ENCODE measurements at places on chromosomes 5 and 9.

GRCh38 chr5:100760688-100761087 lies 142.4 kb downstream of the ST8SIA4 start:
- DNase-seq: no peak

DNA sequence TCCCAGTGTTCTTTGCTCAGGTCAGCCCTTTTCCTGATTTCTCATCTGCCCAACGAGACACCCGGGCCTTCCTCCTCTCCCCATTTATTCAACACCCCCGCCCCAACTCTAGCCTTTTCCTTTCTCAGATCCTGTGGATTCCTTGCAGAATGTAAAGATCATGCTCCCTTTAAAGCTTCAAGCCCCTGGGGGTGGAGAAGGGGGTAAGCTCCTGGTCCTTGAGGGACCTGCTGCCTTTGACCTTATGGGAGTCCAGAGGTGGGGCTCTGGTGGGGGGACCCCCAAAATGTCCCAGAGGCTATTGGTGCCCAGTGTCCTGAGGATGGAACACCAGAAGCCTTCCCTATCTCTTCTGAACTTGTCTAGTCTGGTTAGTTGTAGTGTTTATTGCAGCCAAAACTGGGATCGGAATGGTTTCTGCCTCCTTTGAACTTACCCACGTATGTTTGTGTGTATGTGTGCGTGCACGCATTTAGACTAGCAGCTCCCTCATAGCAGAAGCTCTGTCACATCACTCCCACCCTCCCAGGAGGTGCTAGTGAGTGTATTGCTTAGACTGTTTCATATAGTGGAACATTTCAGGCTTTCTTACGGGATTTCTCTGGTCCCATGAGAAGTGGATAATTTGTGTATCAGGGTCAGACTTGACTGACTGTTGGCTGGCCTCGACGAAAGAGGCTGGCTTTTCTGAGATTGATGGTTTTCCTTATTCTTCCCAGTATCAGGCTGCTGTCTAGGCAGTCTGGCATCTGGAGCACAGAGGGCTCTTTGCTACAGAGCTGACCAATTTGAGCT lies 1.1 kb downstream of the GALNT10 start:
- no peak for DNase-seq

GRCh38 chr9:71854811-71855210 lies 56.2 kb downstream of the ABHD17B start:
- DNase-seq: no peak

- no peak for DNase-seq
Observed at GRCh38 chr9:3059781-3060468, 216.0 kb upstream of the PUM3 start.

GRCh38 chr5:135693371-135693955 lies 114.7 kb upstream of the CXCL14 start:
- DNase-seq: no peak

GRCh38 chr5:50934343-50934742 lies 267.9 kb downstream of the PARP8 start:
- DNase-seq: no peak

- DNase-seq: no peak
Observed at GRCh38 chr5:102139029-102139428, 157.1 kb downstream of the SLCO4C1 start.

- no peak for DNase-seq
Observed at GRCh38 chr5:120958877-120959485, 494.9 kb downstream of the PRR16 start.

DNA sequence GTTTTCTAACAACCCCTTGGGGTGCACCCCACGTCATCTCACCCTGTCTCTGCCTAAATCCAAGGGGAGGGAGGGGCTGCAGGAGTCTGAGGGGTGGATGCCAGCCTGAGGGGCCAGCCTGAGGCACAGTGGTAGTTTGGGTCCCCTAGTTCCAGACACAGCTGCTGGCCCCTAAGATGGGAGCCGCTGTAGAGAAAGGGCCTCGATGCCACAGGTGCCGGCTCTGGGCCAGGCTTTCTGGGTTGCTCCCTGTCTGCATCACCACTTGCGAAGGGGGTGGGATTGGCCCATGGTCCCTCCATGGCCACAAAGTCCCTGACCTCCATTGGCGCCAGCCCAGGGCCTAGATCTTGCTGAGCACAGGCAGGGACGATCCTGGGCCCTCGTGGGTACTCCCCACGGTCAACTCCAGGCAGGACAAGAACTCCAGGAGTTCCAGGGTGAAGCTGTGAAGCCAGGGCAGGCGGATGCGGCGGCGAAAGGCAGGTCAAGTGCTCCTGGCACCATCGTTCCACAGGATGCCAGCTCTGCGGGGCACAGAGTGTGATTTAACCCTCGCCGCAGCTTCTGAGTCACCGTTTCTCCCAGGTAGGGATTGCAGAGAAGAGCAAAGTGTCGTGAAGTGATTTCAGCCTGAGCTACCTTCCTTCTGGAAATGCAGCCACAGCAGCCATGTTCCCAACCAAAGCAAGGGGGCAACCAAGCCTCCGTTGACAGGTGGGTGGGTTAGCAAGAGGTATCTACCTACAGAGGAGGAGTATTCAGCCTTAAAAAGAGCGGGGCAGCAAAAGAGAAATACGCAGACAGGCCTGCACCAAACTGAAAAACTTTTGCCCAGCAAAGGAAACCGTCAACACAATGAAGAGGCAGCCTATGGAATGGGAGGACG lies 41.6 kb upstream of the EXOC3 start:
- DNase-seq: no peak

GRCh38 chr5:53386341-53386740 lies 94.1 kb upstream of the FST start:
- DNase-seq: no peak

GRCh38 chr9:137254624-137255447 lies at the start of gene NELFB:
NELFB (plus strand) TSS chr9:137255327.
- DNase-seq: peak; percentile 92

Data from stimulated activated CD4-positive, alpha-beta T cell treated with anti-CD3 and anti-CD28 coated beads, TNF-alpha, amount 100 ng/mL, for 4 hours (primary cell).